Fibroblast of skin of right biceps (primary cell): ENCODE measurements at places on chromosomes 6 and 20.

GRCh38 chr6:131761060-131761761 lies 46.6 kb upstream of the ENPP1 start:
- peak; percentile 82 for DNase-seq

GRCh38 chr20:59146780-59147565 lies 16.6 kb upstream of the ZNF831 start:
- DNase-seq = no peak

- no peak for DNase-seq
These were observed 28.5 kb downstream of the SF3B5 start for GRCh38 chr6:144066741-144067484.

GRCh38 chr6:18269253-18269652 lies 4.9 kb upstream of the DEK start:
- peak; percentile 83 for DNase-seq

DNA sequence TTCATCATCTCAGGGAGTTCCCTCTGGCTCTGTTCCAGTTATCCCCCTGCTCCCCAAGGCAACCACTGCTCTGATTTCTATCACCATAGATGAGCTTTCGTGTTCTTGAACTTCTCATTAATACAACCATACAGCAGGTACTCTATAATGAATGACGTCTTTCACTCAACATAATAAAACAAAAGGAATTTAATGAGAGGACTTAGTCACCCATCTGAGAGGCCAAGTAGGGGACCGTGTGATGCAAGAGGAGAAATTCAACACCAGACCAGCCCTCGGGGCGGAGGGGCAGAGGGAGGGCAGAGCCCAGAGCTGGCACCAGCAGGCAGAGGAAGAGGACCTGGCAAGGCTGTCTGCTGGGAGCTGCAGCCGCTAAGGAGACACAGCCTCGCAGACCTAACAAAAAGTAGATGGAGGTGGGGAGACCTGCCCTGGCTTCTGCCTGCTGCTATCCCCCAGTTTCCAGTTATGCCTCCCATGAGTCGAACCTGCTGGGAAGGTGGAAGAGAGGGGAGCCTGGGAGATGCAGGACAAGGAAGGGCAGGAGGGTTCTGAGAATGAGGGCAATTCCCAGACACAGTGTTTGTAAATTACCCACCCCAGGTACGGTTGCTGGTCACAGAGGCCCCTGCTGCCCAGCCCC lies 13.8 kb downstream of the CCN5 start:
- DNase-seq = peak; percentile 90

GRCh38 chr6:110266996-110267395 lies 86.8 kb downstream of the CDC40 start:
- DNase-seq = no peak

- no peak for DNase-seq
These were observed 1204.0 kb upstream of the ADGRB3 start for GRCh38 chr6:67431076-67431475.

GRCh38 chr6:158672726-158673125 lies 22.9 kb downstream of the SYTL3 start:
- no peak for DNase-seq

DNA sequence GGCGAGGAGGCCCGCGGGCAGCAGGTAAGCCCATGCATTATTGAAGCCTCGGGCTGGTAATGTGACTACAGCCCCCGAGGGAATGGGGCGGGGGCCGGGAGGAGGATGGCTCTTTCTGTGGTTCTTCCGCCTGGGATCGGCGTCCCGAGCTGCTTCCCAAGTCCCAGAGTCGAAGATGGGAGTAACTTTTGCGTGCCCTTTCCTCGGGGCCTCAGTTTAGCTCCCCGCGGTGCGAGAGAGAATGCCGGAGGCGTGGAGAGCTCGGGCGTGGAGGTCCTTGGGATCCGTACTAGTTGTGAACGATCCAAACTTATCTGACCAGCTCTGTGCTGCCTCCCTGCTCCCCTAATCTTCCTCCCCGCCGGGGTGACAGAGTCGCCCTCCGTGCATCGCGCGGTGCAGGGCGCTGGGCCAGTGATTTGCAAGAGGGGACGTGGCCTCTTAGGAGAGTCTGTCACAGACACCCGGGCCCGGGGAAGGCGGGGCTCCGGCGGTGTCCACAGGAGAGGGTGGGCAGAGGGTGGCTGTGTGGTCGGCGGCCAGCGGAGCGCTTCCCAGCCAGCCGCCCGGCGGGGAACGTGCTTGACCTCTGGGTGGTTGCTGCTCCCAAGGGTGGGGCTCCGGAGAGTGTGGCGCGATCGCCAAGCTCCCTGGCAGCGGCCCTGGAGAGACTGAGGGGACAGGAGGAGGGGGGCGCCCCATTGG lies 815 bp downstream of the UTRN start:
- DNase-seq = peak; percentile 46

GRCh38 chr20:48148916-48149672 lies 363.8 kb upstream of the SULF2 start:
- DNase-seq = no peak

- DNase-seq = no peak
These were observed 49.1 kb downstream of the DAAM2 start for GRCh38 chr6:39841291-39841690.

DNA sequence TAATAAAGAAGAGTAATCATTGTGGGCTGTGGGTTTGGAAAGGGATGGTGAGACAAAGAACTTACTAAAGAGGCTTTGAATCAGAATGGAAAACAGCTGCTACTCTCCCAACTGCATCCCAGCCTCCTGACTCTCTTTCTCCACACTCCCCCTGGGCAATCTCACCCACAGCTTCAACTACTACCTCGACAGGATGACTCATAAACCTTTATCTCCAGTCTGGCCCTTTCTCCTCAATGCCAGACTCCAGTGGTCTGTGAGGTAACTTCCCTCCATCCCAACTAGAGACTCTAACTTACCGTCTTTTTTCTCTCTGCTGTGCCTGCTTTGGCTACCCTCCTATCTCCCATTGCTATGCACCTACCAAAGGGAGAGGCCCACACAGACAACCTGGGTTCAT lies 135.3 kb upstream of the RREB1 start:
- DNase-seq = peak; percentile 58

GRCh38 chr20:56376331-56376730 lies 15.7 kb downstream of the AURKA start:
- DNase-seq = no peak

DNA sequence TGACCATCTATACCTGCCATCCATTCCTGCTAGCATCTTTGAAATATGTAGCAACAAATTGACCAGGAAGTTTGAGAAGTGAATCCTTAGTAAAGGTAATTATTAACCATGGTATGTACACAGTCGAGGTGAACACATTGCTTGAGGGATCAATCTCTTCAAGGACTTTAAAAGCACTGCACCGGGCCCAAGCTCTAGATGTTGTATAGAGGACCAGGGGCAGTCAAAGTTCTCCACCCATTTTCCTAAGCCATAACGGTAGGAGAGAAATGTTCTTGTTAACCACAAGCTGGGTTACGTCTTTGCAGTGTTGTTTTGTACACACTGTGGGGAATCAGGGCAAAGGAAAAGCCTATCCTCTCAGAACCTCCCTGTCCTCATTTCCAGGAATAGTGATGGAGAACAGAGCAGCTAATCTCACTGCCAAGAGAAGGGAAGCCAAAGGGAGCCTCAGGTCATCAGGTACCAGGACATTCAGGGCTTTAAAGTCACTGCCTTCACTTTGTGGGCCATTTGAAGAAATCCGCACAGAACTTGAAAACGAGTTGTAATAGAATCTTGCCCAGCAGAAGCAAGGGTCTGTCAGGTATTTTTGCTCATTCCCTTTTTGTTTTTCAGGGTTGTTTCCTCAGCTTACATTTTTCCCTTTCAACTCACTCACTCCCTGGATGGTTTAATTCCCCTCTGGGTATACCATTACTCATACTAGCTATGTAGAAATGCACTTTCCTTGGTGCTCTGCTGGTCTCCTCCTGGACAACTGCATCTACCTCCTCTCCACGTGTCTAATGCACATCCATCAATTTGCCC lies 5.3 kb upstream of the PM20D2 start:
- peak; percentile 40 for DNase-seq

DNA sequence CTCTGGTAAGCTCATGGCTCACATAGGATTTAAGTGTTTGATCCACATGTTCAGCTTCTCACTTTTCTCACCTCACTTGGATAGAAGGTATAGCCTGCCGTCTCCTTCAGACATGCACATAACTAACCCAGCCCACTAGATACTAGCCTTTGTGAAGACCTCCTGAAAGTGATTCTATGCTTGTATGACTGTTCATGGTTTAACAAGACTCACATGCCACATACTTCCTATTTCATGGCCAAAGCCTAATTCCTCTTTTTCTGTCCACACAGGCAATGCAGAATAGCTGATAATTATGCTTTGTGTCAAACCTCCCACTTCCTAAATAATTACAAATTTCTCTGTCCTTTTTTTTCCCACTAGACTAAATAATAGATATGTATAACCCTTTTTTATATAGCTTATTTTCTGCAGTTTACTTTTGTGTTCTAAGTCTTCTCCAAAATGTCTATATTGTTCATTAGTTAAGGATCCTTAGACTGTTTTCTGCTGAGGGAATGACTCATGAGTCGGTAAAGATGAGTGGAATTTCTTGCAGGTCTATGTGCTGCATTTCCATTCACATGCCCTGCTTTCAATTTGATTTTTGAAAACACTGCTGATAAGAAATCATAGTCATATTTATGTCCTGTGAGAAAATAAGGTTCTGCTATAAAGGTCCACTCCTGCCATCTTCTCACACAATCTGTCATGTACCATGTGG lies 43.0 kb downstream of the HDDC2 start:
- peak; percentile 36 for DNase-seq

DNA sequence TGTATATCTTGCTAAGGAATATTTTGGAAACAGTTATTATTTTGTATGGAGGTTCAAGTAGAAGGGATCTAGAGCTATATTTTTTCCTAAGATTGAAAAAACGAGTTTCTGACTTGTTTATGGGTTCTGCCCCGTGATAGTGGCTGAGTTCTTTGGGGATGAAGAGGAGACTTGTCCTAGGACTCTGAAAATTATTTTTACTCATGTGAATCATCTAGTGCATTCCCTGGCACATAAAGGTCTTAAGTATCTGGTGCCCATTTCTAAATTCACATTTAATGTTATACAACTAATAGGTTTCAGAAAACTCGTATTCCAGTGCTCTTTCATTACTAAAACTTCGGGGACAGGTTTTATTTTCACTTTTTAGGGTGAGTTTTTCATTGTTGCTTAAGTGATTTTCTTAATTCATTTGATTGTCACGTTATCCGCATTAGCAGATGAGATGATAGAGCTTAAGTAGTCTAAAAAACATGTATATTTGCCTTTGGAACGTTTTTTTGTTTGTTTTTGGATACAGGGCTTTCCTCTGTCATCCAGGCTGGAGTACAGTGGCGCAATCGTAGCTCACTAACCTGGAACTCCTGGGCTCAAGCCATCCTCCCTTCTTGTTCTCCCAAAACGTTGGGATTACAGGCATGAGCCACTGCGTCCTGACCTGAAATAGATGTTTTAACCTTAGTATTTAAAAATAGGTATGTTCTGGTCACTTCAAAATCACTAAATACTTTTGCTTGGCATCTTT lies 2.1 kb downstream of the NFYA start:
- no peak for DNase-seq

- DNase-seq = no peak
These were observed 2.0 kb downstream of the EEF1E1 start for GRCh38 chr6:8100159-8100854.

DNA sequence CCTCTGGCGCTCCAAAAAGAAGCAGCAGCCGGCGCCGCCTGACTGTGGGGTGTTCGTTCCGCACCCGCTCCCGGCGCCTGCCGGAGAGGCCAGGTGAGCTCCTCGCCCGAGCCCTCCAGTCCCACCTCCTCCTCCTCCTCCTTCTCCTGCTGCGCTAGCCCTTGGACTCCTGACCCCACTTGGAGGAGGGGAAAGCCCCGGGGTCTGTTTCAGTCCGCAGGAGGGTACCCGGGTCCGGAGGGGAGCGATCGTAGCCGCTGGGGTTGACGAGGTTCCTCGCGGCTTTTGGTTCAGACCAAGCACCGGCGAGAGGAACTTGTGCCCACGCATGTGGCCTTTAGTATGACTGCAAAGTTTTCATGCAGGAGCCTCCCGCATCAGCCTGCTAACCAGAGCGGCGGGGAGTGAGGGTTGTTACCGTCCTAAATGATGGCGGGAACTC lies 493 bp downstream of the CRYBG1 start:
- DNase-seq = no peak

DNA sequence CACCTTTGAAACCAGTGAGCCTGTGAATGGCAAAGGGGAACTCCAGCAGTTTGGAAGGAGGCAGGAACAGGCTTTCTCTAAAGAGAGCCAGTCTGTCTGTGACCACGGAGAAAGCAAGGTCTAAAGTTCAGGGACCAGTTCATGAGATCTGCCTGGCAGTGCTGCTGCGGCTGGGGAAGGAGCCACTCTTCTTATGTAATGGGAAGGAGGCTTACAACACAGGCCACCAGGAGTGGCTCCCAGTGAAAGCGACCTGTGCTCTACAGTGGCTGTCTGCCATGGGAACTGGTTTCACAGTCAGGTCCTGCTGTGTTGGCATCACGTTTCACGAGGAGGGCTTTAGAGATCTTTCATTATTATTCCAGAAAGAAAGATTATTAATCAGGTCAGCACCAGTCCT lies 291.9 kb upstream of the PRDM1 start:
- no peak for DNase-seq
